Thoracic aorta (tissue), 2 donors: ENCODE measurements at places on chromosomes 2 and 18. TPM values are rescaled to one million over a fixed set of nuclear protein-coding genes. Genes with fewer than 3 reads are reported as not detected.

TMEM182 gene
- 3.1 TPM for total RNA-seq

DNA sequence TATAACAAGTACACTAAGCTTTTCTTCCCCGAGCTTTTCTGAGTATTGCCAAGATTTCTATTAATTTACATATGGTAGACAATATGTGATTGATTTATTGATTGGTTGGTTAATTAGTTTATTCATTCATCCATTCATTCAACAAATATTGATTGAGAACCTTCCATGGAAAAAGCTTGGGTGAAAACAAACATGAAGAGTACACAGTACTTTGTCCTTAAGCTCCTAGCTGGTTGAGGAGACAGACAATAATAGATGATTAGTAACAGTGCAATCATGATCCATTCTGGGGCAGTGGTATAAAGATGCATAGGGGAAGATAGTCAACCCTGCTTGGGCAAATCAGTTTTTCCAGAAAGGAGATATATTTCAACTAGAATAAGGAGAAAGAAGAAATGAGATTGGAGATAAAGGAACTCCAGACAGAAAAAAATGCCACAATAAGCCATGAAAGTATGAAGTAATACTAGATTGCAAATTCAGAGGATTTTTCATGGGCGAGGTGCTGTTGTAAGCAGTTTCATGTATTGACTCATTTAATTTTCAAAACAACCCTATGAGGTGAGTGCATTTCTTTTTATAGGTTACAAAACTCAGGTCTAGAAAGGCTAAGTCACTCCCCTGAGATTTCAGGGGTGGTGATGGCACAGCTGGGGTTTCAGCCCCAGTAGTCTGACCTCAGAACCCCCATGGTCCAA lies 129.5 kb downstream of the RND3 start:
- DNase-seq, result no peak
- no peak overlapping the region for H3K27ac ChIP-seq
- no peaks in the 10 kb centered on the region for H3K4me1 ChIP-seq
- no peaks in the 10 kb centered on the region for H3K36me3 ChIP-seq

SLC4A5 gene
- 9.5 TPM for total RNA-seq

SCLY gene
- total RNA-seq, result 33.7 TPM

GRCh38 chr2:214946949-214947348 lies 137.5 kb upstream of the BARD1 start:
- H3K27me3 ChIP-seq, result no peaks in the 10 kb centered on the region
- no peak for DNase-seq
- H3K36me3 ChIP-seq, result no peaks in the 10 kb centered on the region
- H3K4me1 ChIP-seq, result no peaks in the 10 kb centered on the region

POTEC gene
- total RNA-seq, result not detected

GRCh38 chr2:127511090-127511695 lies 15.1 kb downstream of the IWS1 start:
- H3K36me3 ChIP-seq, result no peaks in the 10 kb centered on the region
- H3K4me1 ChIP-seq, result peaks cover 23% of the 10 kb centered on the region
- no peak overlapping the region for H3K4me3 ChIP-seq

- H3K4me3 ChIP-seq, result no peak overlapping the region
- no peak overlapping the region for H3K27ac ChIP-seq
- no peak for DNase-seq
- H3K4me1 ChIP-seq, result no peaks in the 10 kb centered on the region
Measured at GRCh38 chr18:54125429-54125828, 99.0 kb downstream of the MBD2 start.

- H3K36me3 ChIP-seq, result peaks cover 8% of the 10 kb centered on the region
- H3K27me3 ChIP-seq, result no peaks in the 10 kb centered on the region
- H3K27ac ChIP-seq, result peak overlapping the region; percentile 89
- no peak for DNase-seq
- H3K4me1 ChIP-seq, result peaks cover 37% of the 10 kb centered on the region
Measured at GRCh38 chr2:109451671-109452070, 162.1 kb downstream of the SEPTIN10 start.

SERPINB11 gene
- not detected for total RNA-seq
